Spinal cord (tissue), 10 donors: ENCODE measurements at places on chromosomes 13 and 19. TPM values are rescaled to one million over a fixed set of nuclear protein-coding genes. Genes with fewer than 3 reads are reported as not detected.
A peak's percentile ranks its signal among the peaks of the same experiment; 100 is the strongest.

ZNF526 gene
- total RNA-seq: 4.6 TPM

BBC3 gene
- 2.8 TPM for total RNA-seq

DNA sequence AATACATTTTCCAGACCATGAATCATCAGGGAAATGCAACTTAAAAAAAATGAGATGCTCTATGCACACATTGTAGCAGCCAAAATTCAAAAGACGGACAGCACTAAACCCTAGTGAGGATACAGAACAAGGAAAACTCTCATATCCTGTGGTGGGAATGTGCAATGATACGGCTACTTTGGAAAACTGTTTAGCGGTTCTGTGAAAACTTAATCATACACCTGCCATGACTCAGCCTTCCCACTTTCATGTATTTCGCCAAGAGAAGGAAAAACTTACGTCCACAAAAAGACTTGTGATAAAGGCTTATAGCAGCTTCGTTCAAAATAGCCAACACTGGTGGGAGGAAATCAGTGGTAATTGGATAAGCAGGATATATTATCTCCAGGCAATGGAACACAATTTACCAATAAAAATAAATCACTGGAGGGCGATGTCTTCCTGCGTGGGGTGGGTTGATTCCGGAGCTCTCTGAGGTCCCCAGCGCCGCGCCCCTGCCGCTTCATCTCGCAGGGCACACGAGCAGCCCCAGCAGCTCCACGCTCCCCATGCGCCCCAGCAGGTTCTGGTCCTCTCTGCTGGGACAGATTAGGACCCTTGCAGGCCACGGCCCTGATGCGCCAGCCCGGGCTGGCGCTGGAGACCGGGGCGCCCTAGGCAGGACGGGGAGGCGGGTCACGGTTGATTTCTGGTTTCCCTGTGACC, 97.2 kb upstream of the ARHGEF7 start:
- DNase-seq: no peak
- H3K4me3 ChIP-seq: no peak overlapping the region
- no peaks in the 10 kb centered on the region for H3K27me3 ChIP-seq
- H3K4me1 ChIP-seq: no peaks in the 10 kb centered on the region
- H3K36me3 ChIP-seq: no peaks in the 10 kb centered on the region
- no peak overlapping the region for H3K27ac ChIP-seq

DNA sequence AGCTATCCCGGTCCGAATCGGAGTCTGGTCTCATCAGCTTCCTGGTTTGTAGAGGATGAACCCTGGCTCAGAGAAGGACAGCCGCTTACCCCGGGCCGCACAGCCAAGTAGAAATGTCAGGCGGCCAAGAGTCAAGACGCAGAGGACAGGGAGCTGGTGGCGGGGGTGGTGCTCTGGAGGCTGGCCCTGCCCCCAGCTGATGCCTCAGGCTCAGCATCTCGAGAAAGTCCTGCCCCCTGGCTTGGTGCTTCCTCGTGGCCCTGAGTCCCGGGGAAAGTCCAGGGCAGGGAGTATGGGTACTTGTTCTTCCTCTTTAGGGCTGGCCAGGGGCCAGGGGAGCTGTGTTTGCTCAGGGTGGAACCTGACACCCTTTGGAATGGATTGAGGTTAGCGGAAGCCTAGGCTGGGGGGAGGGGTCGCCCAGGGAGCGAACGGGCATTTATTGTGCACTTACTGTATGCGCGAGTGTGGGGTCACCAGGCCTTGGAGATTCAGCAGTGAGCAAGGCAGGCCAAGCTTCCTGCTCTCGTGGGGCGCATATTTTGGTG, 2.2 kb downstream of the TJP3 start:
- H3K27ac ChIP-seq: no peak overlapping the region
- H3K27me3 ChIP-seq: peaks cover 13% of the 10 kb centered on the region
- peaks cover 6% of the 10 kb centered on the region for H3K4me1 ChIP-seq
- no peaks in the 10 kb centered on the region for H3K36me3 ChIP-seq
- no peak overlapping the region for H3K4me3 ChIP-seq

DNA sequence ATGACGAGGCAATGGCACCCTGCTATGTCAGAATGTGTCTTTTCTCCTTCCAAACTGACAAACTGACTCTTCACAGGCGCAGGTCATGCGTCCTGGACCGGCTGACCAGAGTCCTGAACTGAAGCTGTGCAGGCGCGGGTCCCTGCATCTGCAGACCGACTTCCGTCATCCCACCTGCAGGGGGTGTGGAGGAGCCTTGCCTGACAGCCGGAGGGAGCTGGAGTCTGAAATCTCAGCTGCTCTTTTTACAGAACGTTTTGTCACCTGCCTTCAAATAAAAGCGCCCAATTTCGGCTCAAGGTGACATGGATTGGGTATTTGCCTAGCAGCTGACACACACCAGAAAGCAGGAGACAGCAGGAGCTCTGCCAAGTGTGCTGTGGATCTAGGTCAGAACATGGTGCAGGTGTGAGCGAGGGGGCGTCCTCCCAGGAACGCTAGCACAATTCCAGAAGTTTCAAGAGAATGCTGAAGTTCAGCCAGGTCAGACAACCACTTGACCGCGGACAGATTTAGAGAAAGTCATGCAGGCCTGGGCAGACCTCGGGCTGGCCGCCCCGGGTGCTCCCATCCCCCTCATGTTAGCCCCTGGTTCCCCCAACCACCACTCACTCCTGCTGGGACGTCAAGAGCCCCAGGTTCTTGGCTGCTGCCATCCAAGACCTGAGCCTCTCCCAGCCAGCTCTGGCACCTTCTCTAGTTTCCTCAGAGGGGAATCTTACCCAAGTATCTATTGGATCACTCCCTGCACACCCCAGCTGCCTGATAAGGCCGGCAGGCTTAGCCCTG, 32.8 kb downstream of the ELL start:
- peaks cover 49% of the 10 kb centered on the region for H3K4me1 ChIP-seq
- H3K27ac ChIP-seq: no peak overlapping the region
- H3K27me3 ChIP-seq: no peaks in the 10 kb centered on the region
- peaks cover 14% of the 10 kb centered on the region for H3K36me3 ChIP-seq
- no peak for DNase-seq

DNA sequence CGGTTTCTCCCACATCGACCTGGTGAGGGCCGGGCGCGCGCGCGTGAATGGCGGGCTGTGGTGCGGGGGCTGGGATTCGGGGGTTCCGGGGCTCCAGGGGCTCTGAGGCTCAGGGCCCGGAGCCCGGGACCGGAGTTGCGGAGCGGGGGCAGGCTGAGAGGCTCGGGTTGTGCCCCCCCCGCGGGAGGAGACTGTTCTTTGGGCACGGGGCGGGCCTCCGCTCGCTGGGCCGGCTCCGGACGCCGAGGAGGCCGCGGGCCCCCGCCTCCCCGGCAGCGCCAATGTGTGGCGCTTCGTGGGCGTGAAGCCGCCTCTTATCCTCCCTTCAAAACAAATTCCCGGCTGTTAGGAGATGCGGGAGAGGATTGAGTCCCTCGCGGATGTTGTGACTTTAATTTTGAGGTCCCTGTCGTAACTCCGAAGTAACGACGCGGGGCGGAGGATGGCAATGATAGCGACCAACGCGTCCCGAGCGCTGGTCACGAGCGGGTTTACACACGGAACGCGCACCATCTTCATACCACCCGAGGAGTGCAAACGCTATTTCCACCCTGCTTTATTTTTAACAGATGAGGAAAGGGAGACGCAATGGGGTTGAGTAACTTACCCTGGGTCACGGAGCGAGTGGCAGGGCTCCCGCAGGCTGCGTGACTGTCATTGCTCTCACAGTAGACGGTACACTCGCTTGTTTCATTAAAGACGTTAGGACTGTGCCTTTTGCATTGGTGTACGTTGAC, 536 bp downstream of the UBA2 start:
- no peaks in the 10 kb centered on the region for H3K27me3 ChIP-seq
- peak; percentile 22 for DNase-seq
- H3K4me3 ChIP-seq: peak overlapping the region; percentile 71
- H3K36me3 ChIP-seq: peaks cover 15% of the 10 kb centered on the region
- peak overlapping the region; percentile 40 for H3K27ac ChIP-seq
- H3K4me1 ChIP-seq: peaks cover 6% of the 10 kb centered on the region

DNA sequence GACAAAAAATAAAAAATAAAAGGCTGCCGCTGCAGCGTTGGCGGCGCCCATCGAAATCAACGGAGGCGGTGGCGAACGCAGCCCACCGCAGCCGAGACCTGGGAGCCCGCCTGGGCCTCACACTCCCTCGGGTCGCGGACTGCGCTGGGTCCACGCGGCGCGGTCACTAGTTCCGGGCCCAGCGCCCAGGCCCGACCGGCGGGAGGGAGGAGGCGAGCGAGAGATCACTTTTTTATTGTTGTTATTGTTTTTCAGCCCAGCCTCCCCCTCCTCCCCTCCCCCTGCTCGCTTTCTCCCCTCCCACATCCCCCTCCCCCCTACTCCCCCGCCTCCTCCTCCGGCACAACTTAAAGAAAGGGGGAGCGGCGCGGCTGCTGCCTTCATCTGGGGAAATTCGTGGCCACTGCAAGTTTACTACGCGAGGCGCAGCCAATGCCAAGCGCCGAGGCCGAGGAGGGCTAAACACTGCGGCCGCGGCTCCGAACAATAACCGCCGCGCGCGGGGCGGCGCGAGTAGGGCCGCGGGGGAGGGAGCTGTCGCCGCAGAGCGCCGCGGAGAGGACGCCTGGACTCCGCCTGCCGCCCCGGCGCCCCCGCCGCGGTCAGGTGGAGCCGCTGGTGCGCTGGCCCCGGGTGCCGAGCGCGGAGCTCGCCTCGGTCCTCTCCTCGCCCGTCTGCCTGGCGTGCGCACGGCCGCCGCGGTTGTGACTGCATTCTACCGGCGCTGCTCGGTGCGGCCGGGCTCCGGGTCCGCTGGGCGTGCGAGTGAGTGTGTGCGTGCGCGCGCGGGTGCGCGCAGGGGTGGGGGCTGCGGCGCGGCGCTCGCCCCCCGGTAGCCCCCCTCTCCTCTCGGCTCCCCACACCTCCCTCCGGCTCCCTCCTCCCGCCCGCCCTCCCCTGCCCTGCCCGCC, 505 bp upstream of the ZIC2 start:
- peaks cover 34% of the 10 kb centered on the region for H3K4me1 ChIP-seq
- H3K36me3 ChIP-seq: peaks cover 7% of the 10 kb centered on the region
- H3K27ac ChIP-seq: peak overlapping the region; percentile 73
- H3K4me3 ChIP-seq: peak overlapping the region; percentile 39
- no peak for DNase-seq

DNA sequence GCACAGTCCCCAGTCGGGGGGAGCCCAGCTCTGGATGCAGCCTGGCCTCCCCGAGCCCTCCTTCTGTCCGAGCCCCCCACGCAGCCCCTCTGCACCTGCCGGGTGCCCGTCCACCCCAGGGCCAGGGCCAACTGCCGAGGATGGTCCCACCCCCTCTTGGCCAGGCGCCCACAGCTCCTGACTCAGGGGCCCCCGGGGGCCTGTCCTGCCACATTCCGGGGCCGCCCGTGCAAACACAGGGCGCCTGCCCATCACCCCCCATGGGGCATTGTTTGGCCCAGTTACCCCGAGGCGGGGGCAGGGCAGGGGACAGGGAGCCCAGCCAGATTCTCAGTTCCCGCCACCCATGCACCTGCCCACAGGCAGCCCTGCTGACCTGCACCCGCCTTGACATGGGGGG, 5.3 kb upstream of the TCF3 start:
- no peak overlapping the region for H3K27ac ChIP-seq
- H3K36me3 ChIP-seq: peaks cover 2% of the 10 kb centered on the region
- H3K4me1 ChIP-seq: peaks cover 17% of the 10 kb centered on the region
- no peaks in the 10 kb centered on the region for H3K27me3 ChIP-seq
- H3K4me3 ChIP-seq: no peak overlapping the region

DNA sequence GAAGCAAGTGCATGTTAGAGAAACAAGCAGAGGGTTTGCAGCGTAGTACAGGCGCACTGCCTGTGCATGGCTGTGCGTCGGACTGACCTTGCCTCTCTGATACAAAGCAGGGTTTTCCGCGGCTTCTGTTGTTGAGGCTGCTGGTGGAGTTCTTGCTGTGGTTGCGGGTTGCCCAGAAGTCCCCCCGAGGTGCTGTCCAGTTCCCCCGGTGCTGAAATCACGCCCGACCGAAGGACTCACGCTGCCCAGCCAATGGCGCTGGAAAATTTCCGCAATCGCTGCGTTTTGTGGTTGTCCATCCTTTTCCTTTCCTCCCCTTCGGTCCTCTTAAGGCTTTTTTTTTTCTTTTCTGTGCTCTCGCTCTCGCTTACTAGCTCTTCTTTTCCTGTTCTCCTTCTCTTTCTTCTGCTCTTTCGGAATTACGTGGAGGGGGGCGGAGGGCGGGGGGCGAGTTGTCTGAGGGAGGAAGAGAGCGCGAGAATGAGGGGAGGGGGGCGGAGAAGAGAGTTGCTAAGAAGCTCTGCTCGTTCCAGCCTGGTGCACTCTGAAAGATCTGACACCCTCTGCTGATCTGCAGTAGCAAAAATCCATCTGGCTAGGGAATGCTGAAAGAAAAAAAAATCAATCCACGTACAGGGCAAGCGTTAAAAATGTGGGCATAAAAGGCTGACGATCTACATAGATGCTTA, at the start of gene SLITRK1:
Gene SLITRK1 (minus strand): TSS at position 558 of the 689 bp plus-strand sequence. CDS start 967 bp downstream, outside the sequence.
- peak within 1 kb of the TSS; percentile 78 for H3K27ac ChIP-seq
- no peak for DNase-seq
- peaks cover 14% of the 10 kb centered on the region for H3K27me3 ChIP-seq
- H3K4me1 ChIP-seq: peaks cover 23% of the 10 kb centered on the region

GRCh38 chr19:28297036-28297435, 915.9 kb downstream of the UQCRFS1 start:
- H3K27ac ChIP-seq: no peak overlapping the region
- no peak for DNase-seq
- H3K36me3 ChIP-seq: no peaks in the 10 kb centered on the region
- H3K4me1 ChIP-seq: peaks cover 20% of the 10 kb centered on the region
- H3K27me3 ChIP-seq: no peaks in the 10 kb centered on the region

DNA sequence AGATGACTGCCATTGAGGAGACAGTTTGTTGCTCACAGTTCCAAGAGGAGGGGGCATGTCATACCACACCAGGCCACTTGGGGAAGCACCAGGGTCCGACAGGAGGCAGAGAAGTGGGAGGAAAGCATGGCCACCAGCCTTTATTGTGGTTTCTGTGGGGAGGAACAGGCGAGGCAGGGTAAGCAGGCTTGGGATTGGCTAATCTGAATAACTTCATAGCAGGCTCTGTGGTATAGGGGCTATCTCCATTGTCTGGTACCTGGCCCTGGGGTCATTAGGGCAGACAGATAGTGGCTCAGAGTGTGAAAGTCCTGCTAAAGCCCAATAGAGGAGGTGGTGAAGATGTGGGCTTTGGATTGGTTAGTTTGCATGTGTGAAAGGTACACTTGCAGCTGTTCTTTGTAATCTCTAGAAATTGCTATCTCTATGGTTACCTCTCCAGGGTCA, 35.5 kb downstream of the CBY2 start:
- DNase-seq: no peak
- H3K4me1 ChIP-seq: no peaks in the 10 kb centered on the region
- no peaks in the 10 kb centered on the region for H3K27me3 ChIP-seq
- no peaks in the 10 kb centered on the region for H3K36me3 ChIP-seq
- H3K4me3 ChIP-seq: no peak overlapping the region
